ENCODE measurements at places on chromosomes 12 and 14.
A peak's percentile ranks its signal among the peaks of the same experiment; 100 is the strongest.

DNA sequence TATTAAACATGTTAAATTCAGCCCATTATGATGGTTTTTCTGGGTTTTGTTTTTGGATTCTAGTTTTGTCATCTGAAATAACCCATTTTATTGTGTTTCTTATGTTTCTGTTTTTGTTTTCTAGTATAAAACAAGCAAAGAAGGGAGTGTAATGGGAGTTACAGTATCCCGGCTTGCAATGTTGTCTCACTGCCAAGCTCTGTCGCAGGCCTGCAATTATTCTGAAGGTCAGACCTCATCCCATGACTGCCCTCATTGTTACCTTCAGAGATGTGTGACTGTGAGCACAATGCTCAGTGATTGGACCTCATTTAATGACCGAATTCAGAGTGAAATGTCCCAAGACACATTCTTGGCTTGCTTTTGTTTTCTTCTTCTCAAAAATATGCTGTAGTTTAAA, 73.0 kb upstream of the ATF1 start:
- no peak for DNase-seq

DNA sequence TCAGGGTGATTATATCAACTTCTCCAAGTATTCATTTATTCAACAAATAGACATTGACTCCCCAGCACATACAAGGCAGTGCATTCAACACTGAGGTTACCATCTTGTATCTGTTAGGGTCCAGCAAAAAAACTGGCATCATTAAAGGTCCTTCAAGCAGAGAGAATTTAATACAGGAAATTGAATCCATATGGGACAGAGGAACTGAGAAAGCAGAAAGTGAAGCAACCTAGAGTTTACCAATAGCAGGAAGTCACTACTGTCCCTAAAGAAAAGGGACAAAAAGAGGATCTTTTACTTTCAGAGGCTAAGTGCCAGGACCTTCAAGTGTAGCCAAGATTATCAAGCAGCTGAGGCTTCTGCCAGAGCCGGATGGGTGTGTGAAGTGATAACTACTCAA, 237.8 kb upstream of the TBX3 start:
- DNase-seq: no peak

GRCh38 chr12:89789862-89790261, 81.2 kb upstream of the ATP2B1 start:
- no peak for DNase-seq

DNA sequence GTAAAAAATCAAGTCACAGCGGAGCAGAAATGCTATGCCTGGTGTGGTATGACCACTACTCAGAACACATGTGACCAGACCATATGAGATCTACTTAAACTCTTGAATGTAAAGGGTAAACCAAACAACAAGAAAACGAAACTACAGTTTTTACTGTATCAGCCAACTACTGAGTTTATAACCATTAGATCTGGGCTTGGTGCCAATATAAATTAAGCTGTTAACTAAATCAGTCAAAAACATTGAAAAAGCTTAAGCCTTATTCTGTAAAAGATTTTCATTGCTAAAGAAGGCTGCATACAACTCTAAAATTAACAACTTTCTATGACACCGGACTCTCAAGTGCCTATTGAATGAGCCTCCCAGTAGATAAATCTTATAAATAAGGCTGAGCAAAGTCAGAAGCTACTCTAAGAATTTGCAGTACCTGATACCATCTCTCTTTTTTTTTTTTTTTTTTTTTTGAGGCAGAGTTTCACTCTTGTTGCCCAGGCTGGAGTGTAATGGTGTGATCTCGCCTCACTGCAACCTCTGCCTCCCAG, 35.4 kb downstream of the SPTLC2 start:
- DNase-seq: no peak

- no peak for DNase-seq
These were observed 190.8 kb upstream of the TMEM132C start for GRCh38 chr12:128076188-128076587.

GRCh38 chr12:128449146-128449894, 182.3 kb downstream of the TMEM132C start:
- DNase-seq: no peak

GRCh38 chr12:93197067-93197593, 180.6 kb upstream of the NUDT4 start:
- DNase-seq: no peak

GRCh38 chr12:132955094-132956010, 754 bp downstream of the ZNF605 start:
- DNase-seq: peak; percentile 28

- no peak for DNase-seq
These were observed 38.5 kb downstream of the LTBP2 start for GRCh38 chr14:74573421-74574089.

GRCh38 chr12:28135801-28136439, 54.3 kb upstream of the CCDC91 start:
- no peak for DNase-seq

GRCh38 chr14:34718750-34719304, 4.4 kb upstream of the CFL2 start:
- DNase-seq: no peak

DNA sequence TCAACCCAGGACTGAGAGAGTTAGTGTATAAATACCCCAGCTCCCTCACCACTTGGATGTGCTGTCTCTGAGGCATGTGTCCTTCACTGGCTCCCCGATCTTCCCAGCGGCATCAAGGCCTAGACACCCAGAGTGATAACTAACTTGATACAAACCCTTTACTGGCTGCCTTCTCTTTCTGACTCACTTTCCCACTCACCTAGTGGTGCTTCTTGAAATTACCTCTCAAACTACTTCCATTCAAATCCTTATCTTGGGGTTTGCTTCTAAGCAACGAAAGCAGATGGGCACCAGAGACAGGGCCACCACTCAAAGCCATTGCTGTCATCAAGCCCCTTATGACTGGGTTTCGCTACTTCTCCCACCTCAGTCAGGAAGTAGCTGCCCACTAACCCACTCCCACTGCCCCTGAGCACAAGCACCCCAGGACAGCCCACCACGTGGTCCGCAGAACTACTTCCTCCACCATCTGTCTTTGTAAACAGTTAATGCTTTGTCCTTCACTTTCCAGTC, 17.2 kb downstream of the ZFP36L1 start:
- no peak for DNase-seq

DNA sequence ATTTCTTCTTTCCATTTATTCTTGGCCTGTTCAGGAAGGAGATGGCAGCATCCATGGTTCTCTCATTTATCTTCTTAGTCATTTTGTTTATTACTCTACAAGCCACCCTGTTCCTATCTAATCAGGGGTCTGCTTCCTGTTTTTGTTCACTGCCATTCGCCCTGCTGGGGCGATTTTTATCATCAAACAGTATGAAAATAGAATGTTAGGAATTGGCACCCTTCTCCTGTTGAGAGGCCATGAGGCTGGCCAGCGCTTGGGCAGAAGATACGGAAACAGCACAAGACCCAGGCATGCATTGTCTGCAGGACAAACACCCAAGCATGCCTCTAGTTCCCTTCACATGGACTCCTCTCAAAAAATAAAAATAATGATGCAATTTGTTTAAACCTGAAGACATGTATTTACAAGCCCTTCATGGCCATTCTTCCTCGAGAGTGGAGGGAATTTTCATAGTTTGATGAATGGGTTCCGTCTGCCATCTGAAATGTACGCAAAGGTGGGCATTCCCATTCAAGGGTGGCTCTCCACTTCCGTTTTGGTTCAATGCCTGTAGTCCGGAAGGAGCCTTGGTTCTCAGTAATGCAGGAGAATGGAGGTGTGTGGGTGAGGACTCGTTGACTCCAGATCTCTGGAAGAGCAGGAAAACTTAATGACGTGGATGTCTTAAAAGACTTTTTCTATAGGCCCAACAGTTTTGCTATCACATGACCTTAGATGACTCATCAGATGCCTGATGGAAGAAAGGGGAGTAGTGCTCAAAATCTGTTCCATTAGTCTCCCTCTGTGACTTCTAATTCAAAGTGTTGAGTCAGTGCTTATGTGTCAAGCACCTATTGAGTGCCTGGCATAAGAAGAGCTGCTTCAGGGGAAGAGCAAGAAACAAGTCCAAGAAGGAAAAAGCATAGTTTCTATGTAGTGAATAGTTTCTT, 252.4 kb upstream of the TBX3 start:
- DNase-seq: no peak

- DNase-seq: no peak
These were observed 10.9 kb upstream of the PIK3C2G start for GRCh38 chr12:18250313-18250916.

DNA sequence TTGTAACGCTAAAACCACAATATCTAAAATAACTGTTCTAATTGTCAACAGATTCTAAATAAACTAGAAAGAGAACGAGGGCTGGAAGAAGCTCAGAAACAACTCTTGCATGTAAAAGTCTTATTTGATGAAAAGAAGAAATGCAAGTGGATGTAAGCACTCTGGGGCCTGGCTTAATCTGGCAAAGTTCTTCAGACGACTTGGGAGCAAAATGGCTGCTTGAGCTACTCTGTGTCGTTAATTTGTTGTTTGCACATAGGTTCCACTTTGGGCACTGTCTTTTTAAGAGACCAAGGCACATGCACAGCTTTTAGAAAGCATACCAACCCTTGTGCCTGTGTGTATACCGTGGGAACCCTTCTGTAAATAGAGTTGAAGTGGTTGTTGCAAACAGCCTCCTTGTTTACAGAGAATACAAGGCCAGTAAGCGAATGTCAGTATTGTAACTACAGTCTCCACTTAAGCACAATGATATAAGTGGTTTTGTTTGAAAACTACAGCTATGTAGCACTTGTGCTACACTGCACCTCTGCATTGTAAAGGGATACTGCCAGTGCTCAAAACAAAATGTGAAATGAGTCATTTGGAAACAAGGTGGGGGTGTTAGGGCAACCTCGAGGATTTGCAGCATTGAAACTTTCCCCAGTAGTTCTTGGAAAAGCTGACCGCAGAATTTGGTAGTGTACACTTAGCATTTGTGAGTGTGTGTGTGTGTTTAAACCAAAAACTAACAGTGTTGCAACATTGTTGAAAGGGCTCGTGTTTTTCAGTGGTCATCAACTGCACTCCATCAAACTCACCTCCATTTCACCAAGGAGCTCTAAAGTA, 154.3 kb downstream of the CEP83 start:
- no peak for DNase-seq

- no peak for DNase-seq
These were observed 219.5 kb downstream of the BCL11B start for GRCh38 chr14:99052467-99052866.

DNA sequence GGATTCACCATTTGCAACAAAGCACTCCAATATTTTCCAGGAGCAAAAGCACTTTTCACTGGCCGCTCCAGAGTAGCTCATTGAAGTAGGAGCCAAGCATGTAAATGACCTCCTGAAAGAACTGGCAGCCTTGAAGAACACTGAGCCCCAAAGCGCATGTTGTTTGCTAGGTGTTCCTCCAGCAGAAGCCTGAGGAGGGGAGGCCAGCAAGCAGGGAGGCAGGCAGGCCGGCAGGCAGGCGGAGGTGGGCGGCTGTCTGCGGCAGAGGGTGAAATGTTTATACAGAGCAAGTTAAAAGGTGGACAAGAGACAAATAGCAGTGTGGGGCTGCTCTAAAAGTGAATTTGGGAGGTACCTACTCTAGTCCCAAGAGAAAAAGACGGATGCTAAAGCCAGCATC, 439.4 kb downstream of the CCDC91 start:
- no peak for DNase-seq

- no peak for DNase-seq
These were observed 241.7 kb upstream of the AMIGO2 start for GRCh38 chr12:47321436-47321835.

DNA sequence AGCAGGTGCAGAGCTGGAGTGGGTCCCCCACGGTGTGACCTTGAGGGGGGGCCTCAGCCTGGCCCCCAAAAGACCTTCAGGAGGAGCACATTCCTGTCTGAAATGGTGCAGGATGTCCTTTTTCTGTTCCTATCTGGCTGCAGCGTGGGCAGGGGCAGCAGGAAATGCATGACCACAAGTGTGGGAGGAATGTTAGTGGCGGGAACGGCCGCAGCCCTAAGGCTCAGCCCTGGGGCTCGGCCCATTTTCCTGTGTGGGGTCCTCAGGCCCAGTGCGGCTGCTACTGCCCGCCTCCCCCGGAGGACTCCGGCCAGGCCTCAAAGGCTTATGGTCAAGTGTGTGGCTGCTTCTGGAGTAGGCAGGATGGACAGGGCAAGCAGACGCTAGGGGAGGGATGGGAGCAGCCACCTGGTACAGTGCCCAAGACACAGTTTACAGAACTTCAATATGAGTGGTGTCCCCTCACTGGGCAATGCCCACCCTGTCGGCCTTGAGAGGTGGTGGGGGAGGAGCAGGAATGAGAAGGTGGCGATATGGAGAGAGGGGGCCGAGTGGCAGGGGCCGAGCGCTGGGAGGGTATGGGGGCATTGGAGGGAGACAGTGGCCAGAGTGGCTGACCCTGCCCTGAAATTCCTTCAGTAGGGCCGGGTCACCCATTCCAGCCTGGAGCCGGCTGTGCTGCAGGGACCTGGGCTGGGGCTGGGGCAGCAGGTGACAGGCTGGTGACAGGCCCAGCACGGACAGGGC, 137.4 kb downstream of the CALM1 start:
- no peak for DNase-seq

GRCh38 chr12:30959110-30959710, 32.7 kb downstream of the TSPAN11 start:
- DNase-seq: no peak

DNA sequence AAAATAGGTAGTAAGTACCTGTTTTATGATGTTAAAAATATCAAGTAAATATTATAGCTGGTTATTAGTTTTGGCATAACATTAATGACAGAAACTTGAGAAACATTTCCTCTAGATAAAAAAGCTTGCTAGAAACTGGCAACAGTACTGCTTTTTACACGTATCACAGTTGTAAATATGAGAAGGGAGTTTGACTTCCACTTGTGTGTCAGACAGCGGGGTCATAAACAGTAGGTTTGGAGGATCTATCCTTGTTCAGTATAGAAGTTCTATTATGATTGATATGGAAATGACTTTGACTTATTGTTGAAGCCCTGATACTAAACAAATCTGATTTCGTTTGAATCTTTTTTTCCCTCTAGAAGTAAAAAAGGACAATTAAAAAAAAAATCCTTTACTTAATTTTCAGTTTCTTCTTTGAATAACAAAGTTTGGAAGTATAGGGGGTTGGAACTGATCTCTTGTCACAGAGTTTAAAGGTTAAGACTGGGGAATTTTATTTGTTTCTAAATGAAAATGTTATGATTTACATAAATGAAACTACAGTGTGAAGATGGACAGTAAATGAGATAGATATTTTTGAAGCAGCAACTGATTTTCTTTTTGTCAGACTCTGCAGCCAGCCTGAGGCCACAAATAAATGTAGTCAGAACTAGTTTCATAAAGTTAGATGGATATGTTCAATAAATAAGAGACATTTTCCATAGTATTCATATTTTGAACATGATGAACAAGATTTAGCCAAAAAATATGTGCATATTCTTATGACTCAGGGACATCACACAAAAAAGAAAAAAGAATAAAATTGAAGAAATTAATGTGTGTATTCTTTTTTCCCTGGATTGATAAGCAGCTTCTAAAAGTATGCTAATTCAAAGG, 50.1 kb downstream of the WNK1 start:
- no peak for DNase-seq

GRCh38 chr14:69933623-69934275, 54.5 kb downstream of the SMOC1 start:
- no peak for DNase-seq
